Urinary bladder (tissue), 4 donors: ENCODE measurements at places on chromosomes 13 and 19. TPM values are rescaled to one million over a fixed set of nuclear protein-coding genes. Genes with fewer than 3 reads are reported as not detected.

ZNF738 gene
- total RNA-seq: 18.7 TPM

C19orf38 gene
- 2.6 TPM for total RNA-seq

- DNase-seq: no peak
Observed at GRCh38 chr19:2567580-2567979, 91.7 kb downstream of the GADD45B start.

DNA sequence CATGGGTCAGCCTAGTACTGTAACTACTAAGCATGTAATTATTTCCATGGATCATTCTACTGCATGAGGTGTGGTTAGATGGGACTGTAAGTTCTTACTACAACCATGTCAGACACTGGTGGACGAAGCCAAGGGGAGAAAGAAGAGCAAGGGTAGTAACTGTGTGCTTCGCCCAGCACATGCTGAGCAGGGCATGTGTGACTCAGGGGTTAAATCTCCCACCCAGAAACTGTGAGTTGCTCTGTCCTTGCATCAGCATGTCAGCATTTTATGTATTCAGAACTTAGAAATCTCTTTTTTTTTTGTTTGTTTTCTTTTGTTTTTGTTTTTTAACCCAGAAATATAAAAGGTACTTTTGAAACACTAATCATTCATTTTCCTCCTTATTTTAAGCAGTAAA lies 436.6 kb upstream of the KLF12 start:
- no peak for DNase-seq

DNA sequence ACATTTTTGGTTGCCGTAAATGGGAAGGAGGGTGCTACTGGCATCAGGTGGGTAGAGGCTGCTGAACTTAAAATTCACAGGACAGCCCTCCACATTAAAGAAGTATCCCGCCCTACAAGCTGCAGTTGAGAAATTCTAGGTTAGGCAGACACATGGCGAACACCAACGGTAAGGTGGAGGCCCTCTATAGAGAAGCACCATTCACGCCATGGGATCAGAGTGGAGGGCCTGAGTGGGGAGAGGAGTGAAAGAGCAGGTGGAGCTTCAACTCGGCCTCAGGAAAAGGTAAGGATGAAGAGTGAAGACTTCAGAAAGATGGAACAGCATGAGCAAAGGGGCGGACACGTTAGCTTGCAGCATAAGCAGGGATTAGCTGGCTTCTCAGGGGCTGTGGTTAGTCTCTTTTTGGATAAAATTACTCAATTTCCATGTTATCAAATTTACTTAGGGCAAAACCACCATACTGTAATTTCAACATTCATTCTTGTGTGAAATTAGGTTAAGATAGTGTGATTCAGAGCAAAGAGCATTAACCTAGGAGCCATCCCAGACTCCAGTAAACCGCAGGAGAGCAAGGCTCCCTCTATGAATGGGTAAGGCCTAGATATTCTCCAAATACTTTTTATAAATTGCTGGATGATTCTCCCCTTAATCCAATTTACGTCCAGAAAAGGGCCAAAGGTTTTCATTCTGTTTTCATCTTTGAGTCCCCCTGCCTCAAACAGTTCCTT lies 1.2 kb downstream of the EEF1AKMT1 start:
- DNase-seq: no peak

DNA sequence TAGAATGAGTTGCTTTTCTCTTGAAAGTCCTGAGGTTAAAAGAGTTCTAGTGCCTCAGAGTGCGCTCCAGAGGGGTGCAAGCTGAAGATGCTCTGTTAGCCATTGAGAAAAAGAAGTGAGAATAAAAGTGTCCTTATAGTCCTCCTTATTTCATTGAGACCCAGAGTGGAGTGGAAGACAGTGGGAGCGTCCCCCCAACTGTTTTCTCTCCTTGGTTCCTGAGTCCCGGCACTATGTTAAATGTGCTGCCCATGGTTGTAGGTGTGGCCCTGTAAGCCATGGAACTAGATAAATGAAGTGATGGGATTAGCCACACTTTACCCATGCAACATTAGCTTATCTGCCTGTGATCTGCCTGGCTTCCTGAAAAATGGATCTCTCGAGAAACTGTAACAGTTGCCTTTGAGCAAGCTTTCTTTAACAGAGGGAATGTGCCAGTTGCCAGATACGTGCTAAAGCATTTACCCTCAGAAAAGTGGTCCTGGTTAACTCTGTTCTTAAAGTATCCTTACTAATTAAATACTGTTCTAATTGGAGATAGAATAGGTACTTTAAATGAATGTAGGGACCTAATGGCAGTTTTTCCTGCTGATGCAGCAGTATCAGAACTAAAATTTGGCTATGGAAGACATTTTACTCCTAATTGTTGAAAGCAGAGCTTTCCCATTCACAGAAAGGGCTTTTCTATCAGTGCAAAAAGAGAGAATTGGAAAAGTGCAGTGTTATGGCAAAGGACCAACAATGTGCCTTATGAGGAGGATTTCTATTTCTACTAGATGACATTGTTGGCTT lies 21.4 kb upstream of the PSG9 start:
- no peak for DNase-seq

DNA sequence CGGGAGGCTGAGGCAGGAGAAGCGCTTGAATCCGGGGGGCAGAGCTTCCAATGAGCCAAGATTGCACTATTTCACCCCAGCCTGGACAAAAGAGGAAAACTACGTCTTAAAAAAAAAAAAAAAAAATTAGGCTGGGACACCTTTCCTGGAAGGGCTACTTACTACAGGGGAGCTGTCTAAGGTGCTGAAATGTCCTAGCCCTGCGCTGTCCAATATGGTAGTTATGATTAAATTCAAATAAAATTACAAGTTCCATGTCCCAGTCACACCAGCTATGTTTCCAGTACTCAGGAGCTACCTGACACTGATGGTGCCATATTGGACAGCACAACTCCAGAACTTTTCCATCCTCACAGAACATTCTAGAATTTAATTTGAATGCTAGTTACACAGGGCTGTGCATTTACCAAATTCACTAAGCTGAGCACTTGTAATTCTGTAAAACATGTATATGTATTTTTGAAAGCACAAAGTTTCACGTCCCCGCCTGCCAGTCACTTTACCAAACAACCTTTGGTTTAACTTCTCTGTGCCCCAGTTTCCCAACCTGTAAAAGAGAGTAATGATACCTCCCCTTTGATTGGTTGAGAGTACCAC lies 9.2 kb upstream of the ZSCAN22 start:
- no peak for DNase-seq

GRCh38 chr13:50700664-50701305 lies 142.7 kb downstream of the DLEU7 start:
- DNase-seq: no peak

DNA sequence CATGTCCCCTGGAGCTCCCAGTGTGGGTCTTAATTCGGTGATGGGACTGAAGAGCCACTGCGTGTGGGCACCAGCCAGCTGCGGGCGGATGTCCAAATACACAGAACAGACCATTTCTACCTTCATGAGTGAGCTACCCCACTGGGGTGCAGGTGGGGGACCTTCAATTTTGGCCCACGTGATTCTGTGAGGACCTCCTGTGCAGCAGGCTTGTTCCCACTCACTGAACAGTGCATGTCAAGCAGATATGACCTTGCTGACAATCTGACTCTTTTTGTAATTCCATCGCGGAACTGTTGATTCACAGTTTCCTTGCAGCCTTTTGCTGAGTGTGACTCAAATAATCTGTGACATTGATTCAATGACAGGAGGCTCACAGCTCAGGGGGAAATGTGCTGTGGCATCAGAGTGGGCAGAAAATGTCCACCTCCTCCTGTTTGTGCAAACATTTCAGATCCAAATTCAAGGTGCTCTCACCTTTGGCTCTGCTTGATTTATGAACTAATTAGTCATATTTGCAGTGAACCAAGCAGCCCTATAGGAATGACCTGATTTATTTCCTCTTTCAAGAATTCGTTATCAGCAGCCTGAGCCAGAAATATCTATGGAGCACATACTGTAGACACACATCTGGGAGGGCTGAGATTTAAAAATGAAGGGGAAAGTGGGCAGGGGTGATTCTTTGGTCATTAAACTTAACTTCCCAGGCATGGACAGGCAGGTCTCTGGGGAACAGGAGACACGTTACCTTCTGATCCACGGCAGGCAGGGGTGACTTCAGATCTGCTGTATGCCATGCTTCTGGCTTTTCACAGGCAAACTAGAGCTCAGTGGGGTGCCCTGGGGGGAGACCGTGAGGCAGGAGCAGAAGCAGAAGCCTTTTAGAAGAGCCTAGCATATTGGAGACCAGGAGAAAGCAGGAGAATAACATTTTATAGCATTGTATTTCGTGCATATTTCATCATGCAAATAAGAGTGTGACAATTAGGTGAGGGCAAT lies 170.0 kb upstream of the KL start:
- no peak for DNase-seq

DNA sequence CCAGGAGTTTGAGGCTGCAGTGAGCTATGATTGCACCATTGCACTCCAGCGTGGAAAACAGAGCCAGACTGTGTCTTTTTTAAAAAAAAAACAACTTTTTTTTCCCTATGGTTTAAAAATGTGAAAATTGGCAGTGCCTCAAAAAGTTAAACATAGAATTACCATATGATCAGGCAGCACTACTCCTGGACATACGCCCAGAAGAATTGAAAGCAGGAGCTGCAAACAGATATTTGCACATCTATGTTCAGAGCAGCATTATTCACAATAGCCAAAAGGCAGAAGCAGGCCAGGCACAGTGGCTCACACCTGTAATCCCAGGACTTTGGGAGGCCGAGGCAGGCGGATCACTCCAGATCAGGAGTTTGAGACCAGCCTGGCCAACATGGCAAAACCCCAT lies 3.8 kb upstream of the RETN start:
- DNase-seq: no peak

GRCh38 chr13:66693656-66694055 lies 536.5 kb downstream of the PCDH9 start:
- no peak for DNase-seq

DNA sequence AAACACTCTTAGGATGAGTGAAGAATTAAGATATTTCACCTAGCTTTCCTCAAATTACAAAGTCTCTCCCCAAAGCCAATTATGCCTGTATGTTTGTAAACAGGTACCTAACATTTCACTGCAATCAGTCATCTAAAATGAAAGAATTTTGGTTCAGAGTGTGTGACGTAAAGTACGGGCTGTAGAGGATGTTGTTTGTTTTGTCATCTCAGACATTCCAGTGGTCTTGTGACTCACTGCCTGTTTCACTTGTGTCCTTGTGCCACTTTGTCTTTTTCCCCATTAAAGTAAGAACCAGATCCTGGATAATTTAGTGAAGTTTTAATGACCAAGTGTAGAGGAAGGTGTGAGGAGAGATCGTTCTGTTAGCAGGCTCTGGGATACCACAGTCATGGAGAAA lies 28.6 kb upstream of the EID2 start:
- DNase-seq: no peak

GRCh38 chr19:40469011-40469410 lies 2.2 kb downstream of the SPTBN4 start:
- no peak for DNase-seq

DNA sequence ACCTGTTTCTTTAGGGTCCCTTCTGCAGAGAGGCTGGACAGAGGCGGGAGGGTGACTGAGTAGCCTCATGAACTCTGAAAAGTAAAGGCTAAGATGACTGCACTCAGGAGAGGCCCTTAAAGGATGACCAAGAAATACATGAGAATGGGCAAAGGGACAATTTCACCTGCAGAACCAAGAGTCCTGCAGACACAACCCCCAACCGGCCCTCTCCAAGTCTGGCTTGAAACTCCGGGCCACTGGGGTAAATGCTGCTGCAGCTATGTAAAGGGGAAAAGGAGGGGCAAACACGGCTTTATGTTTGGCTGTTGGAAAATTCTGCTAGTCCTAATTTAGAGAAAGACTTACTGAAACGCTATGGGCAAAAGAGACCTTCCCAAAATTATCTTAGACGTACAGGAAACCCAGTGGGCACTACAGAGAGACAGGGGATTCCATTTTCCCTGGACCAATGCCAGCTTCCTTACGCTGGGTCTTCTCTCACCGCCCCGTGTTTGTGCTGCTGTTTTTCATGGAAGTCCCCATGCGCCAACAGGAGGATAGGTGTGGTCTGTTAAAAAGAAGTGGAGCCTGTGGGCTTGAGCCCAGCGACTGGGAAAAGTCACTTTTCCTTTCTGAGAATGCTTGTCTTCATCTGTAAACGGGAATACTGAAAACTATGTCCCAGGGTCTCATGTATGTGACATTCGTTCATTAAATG lies 10.6 kb downstream of the COL4A2 start:
- DNase-seq: no peak

DNA sequence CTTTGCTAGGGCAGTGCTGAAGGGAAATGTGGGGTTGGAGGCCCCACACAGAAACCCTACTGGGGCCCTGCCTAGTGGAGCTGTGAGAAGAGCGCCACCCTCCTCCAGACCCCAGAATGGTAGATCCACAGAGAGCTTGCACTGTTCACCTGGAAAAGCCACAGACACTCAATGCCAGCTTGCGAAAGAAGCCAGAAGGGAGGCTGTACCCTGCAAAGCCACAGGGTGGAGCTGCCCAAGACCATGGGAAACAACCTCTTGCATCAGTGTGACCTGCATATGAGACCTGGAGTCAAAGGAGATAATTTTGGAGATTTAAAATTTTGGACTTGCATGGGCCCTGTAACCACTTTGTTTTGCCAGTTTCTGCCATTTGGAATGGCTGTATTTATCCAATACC lies 615.4 kb upstream of the MIR17HG start:
- DNase-seq: no peak

GRCh38 chr13:77459592-77459991 lies 75.9 kb upstream of the SCEL start:
- no peak for DNase-seq

DNA sequence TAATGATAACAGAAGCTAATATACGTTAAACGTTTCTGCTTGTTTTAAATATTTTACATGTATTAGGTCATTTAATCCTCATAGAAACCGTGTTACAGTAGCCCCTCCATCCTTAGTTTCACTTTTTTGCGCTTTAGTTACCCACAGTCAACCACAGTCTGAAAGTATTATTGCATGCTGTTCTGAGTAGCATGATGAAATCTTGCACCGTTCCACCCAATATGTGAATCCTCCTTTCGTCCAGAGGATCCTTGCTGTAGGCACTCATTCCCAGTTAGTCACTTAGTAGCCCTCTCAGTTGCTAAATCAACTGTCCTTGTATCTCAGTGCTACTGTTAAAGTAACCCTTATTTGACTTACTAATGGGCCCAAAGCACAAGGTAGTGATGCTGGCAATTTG lies 257.8 kb downstream of the ENOX1 start:
- DNase-seq: no peak

DNA sequence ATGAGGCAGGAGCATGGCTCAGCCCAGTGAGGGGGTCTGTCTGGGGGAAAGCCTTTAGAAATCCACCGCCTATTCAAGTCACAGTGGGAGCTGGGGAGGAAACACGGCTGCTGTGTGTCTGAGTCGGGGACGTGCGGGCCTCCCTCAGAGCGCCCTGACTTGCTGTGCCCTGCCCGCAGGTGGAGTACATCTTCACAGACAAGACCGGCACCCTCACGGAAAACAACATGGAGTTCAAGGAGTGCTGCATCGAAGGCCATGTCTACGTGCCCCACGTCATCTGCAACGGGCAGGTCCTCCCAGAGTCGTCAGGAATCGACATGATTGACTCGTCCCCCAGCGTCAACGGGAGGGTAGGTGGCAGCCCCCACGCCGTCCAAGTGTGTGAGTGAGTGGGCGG lies 137.8 kb upstream of the MCF2L start:
- DNase-seq: no peak
